D721Med (cell line): ENCODE measurements at places on chromosomes 1 and 21.

GRCh38 chr1:178644308-178645120 lies 80.5 kb upstream of the RALGPS2 start:
- no peak for DNase-seq

DNA sequence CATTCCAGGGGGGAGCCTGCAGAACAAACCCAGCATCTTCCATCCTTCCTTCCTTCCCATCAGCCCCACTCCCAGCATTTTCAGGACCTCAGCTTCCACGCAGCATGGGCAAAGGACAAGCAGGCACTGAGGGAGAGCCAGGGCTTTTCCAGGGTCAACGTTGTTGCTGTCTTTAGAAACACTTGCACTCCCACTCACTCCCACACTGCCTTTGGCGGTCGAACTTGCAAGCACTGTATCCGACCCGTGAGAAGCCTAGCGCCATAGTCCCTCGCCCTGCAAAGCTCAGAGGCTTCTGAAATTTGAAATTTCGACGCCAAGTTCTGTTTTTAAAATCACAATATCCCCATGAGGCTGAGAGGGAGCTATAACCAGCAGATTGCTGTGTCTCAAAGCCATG lies 47.4 kb downstream of the KCNAB2 start:
- DNase-seq: no peak

DNA sequence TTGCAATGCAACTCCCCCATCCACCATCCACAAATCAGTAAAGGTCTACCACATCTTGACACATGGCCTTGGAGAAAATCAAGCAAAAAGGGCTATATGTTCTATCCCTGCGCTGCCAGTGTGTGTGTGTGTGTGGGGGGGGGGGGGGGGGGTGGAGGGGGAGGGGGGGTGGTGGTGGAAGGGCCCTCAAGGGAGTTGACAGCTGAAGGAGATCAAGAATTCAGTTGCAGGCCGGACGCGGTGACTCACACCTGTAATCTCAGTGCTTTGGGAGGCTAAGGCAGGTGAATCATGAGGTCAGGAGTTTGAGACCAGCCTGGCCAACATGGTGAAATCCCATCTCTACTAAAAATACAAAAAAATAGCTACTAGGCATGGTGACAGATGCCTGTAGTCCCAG lies 37.6 kb upstream of the CLIC4 start:
- DNase-seq: no peak

DNA sequence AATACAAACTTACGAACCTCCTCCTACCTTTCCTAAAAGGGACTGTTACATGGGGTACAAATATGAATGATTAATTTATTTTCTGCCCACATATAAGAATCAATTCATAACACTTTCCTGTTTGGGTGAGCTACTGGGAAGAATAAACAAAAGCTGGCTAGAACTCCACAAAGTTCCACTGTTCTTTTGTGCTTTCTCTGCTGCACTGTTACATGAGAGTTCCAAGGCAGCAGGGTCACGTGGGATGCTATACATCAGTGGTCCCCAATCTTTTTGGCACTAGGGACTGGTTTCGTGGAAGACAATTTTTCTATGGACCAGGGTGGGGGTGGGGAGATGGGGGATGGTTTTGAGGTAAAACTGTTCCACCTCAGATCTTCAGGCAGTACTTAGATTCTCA lies 2.2 kb upstream of the ANGPTL7 start:
- no peak for DNase-seq

GRCh38 chr1:2148691-2149090 lies 45.9 kb downstream of the FAAP20 start:
- no peak for DNase-seq

DNA sequence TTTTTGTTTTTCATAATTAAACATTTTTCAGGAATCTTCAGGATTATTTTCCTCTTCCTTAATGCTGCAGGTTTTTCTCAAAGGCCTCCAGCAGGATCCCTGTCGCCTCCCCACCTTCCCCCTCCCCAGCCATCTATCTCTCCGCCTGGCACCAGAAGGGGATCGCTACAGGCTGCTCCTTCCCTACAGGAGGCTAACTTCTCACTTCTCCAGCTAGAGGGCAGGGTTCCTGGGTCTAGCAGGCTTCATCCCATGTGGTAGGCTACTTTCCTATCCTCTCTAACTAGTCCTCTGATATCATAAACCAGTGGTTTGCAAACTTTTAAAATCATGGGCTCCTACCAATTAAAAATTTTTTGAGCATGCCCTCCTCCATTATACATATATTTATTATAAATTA lies 104.1 kb downstream of the KCNN3 start:
- DNase-seq: peak; percentile 52

- DNase-seq: no peak
Measured at GRCh38 chr1:17636612-17637011, 97.1 kb downstream of the ARHGEF10L start.

DNA sequence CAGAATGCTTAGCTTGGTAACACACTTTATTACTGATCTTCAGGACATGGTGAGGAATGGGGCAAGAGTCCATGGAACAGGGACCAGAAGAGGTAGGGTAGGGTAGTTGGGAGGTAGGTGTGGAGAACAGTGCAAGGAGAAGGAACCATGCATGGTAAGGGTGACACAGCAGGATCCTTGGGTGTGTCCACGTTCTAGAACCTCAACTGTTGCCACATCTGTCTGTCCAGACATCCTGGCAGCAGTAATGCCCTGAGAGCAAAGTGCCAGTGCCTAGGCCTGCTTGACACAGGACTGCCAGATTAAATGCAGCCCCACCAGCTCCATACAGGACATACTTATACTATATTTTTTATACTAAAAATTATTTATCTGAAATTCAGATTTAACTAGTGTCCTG lies 13.9 kb downstream of the DMAP1 start:
- no peak for DNase-seq

GRCh38 chr1:44707959-44708831 lies 22.8 kb downstream of the RNU5D-1 start:
- no peak for DNase-seq

- DNase-seq: peak; percentile 43
Measured at GRCh38 chr1:113058941-113059706, 13.9 kb upstream of the LRIG2 start.

- no peak for DNase-seq
Measured at GRCh38 chr21:37292941-37293340, 25.8 kb upstream of the VPS26C start.

GRCh38 chr1:68173936-68174737 lies 58.2 kb downstream of the WLS start:
- no peak for DNase-seq

DNA sequence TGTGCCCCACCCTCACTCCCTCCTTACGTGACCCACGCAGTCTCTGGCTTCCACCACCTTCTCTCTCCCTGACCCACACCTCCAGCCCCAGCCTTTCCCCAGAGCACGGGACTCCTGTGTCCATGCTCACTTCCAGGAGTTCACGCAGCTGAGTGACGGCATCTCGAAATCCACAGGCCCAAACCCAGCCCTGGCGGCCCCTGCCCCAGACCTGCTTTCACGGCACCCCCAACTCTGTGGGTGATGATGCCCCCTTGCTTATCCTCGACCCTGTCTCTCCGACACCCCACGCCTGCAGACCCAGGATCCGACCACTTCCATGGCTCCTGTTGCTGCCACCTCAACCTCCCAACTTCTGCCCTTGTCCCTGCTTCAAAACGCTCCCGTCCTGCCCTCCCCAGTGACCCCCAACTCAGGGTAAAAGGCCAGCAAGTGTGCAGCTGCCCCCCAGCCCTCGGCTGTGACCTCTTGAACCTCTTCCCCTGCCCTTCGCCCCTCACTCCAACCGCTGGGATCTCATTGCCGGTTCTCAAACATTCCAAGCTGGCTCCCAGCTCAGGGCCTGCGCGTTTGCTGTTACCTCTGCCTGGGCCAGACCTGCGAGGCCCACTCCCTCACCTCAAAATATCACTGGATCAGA lies 30.4 kb upstream of the LAPTM5 start:
- DNase-seq: no peak

DNA sequence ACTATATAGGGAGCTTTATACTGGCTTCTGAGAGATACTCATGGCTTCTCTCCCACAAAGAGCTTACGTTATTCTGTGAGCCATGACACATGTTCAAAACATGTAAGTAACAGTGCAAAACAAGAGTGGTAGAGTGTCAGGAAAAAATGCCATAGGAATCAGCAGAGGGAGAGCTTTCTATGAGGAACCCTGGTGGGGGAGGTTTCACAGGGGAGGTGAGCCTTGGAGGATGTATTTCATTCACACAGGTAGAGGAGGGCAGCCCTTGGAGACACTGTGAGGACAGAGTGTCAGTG lies 72.7 kb upstream of the LYST start:
- DNase-seq: no peak

DNA sequence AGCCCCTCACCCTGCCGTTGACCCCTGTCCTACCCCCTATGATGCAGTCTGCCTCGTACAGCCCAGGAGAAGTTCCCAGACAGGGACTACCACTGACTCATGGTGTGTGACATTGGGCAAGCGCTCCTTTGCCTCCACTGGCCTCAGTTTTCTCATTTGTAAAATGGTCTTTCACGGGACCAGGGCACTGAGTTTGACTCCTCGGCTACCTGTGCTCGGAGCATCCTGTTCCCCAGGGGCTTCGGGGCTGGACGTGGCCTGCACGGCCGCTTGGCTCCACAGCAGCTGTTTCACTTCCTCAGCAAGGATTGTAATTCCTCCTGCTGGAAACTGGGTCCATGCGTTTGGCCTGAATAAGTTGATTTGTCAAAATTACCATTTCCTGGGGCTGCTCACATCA lies 277.3 kb downstream of the MATN1 start:
- no peak for DNase-seq

- no peak for DNase-seq
Measured at GRCh38 chr1:50369830-50370229, 53.4 kb downstream of the DMRTA2 start.

GRCh38 chr1:62209931-62210595 lies 15.4 kb downstream of the L1TD1 start:
- DNase-seq: no peak

GRCh38 chr1:184487531-184488193 lies 100.8 kb downstream of the C1orf21 start:
- DNase-seq: no peak

DNA sequence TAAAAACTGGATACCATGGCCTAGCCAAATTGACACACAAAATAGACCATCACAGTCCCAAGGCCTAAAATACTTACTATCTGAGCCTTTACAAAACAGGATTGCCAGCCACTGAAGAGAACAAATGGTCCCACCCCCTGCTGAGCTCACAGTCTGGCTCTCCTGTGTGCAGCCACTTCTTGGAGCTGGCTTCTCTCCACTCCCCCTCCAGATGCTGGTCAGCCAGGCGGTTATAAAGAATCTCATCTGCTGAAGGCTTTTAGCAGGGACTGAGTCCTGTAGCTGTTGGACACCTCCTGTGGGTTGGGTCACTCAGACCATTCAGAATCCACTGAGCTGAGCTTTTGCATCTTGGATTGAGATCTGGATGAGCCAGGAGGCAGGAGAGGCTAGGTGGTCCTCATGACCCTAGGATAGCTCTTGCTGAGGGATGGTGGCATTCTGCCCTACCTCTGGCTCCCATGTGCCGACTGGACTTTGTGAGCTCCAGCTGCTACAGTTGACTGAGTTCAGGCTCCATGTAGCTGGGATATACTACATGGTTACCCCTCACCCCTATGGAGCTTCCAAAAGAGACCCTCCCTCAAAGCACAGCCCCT lies 16.1 kb downstream of the OXCT2 start:
- DNase-seq: no peak

DNA sequence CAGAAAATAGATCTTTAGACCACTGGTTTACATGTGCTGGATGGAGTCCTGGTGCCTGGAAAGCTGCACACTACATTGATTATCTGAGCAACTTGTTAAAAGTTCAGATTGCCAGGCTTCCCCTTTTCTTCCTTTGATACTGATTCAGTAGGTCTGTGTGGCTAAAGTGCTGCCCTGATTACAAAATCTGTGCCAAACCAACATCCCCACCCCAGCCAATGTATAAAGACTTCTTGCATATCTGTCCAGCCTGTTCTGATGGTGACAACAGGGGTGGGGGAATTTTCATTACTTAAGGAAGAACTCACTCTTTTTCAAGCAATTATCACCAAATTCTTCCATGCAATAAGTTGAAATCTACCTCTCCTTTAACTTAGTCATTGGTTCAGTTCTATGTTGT lies 135.5 kb downstream of the TNFSF18 start:
- DNase-seq: no peak

GRCh38 chr1:26471498-26472319 lies 531 bp upstream of the HMGN2 start:
- DNase-seq: no peak

DNA sequence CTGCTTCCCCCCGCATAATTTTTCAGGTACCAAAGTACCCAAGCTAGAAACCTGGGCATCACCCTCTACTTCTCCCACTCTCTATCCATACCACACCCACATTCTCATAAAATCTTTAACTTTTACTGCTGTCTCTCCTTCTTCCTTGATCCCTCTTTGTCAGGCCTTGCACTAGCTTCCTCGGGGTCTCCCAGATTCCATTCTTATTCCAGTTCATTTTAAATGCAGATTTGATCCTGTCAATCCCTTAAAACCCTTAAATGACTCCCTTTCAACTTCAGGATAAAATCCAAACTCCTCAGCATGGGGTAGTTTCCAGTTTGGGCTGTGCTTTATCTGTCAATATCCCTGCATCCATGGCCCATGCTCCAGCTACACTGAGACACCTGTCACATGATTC lies 343.5 kb downstream of the PBX1 start:
- DNase-seq: no peak

DNA sequence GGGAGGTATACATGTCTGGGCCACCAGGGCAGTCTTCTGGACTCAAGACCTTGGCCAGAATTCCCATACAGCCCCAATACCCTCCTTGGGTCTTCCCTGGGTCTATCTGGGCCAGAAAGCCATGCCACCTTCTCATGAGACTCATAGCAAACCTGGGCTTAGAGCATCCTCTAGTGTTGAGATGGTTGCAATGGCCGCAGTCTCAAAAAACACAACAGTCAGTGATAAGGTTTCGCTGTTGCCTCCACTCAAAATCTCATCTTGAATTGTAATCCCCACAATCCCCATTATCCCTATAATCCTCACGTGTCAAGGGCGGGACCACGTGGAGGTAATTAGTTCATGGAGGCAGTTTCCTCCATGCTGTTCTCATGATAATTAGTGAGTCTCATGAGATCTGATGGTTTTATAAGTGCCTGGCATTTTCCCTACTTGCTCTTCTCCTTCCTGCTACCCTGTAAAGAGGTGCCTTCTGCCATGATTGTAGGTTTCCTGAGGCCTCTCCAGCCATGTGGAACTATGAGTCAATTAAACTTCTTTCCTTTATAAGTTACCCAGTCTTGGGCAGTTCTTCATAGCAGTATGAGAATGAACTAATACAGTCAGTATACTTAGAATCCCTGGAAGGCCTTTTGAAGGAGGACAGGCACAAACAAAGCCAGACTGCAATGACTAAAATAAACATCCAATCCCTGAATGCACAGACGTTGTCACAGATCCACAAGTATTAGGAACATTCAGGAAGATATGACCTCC lies 77.0 kb downstream of the CTH start:
- DNase-seq: peak; percentile 31

- DNase-seq: no peak
Measured at GRCh38 chr1:6205849-6206519, at the start of gene RNF207. RNF207 (plus strand) TSS chr1:6206119; CDS start chr1:6206536, 417 bp downstream.
